ENCODE measurements at places on chromosomes 7 and 10.

DNA sequence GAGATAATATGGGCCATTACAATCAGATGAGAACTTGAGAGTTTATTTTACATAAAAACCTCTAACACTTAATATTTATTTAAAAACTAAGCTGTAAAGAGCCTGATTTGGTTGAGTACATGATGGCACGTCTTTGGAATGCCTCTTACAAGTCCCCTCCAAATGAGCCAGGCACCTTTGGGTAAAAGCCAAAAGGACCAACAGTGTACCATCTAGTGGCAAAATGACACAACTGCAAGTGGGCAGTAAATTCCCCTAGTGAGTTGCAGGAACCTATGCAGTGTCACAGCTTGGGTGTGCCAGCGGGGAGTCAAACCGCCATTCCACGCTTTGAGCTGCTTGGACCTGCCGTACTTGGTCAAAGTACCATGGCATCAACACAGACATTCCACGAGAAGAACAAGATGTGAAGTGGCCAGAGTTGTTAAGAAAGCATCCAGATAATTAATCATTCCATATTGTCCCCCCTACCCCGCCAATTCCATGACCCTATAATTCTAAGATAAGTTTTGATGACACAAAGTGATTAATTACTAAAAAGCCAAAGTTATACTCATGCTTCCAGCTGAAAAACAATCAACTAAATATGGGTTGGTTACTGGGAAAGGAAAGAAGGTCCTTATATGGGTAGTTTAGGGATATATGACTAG is 115.2 kb downstream of the SORBS1 start:
- DNase-seq = peak; percentile 76

DNA sequence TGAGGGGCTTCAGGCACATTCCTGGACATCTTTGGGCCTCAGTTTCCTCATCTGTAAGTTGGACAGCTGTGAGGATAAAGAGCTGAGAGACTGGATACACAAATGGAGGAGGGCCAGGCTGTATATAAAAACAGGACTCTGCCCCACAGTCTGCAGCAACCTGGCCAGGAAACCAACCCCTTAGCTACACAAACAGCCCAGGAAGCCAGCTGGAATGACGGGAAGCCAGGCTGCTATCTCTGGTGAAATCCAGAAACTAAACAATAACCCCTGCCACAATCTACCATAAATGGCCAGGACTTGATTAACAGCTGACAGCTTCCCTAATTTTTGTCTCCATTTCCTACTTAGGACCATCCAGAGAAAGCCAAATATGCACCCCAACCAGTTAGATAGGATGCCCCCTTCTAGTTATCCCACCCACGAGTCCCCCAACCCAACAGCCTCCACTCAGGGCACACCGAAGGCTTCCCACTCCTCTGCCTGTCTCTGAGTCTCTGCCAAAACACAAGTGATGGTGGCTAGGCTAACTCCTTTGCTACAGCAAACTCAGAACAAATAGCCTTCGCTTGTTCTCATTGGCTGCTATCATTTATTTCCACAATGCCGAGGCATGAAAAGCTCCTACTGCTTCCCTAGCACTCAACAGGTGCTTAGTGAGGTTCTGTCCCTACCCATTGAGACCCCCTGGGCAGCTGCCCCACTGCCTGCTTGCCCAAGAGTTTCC is 110.0 kb upstream of the TCF7L2 start:
- DNase-seq = no peak

DNA sequence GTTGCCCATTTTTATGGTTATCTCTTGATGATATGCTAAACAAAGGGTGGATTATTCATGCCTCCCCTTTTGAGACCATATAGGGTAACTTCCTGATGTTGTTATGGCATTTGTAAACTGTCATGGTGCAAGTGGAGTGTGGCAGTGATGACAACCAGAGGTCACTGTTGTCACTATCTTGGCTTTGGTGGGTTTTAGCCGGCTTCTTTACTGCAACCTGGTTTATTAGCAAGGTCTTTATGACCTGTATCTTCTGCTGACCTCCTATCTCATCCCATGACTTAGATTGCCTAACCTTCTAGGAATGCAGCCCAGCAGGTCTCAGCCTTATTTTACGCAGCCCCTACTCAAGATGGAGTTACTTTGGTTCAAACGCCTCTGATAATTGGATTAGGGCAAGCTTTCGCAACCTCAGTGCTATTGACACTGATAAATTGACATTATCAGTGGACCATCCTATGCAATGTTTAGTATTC is 36.9 kb downstream of the BAG3 start:
- DNase-seq = no peak

- peak; percentile 22 for DNase-seq
Observed at GRCh38 chr10:34305189-34305588, 509.9 kb downstream of the PARD3 start.

GRCh38 chr7:36379831-36380504 is 9.7 kb upstream of the ANLN start:
- DNase-seq = no peak

DNA sequence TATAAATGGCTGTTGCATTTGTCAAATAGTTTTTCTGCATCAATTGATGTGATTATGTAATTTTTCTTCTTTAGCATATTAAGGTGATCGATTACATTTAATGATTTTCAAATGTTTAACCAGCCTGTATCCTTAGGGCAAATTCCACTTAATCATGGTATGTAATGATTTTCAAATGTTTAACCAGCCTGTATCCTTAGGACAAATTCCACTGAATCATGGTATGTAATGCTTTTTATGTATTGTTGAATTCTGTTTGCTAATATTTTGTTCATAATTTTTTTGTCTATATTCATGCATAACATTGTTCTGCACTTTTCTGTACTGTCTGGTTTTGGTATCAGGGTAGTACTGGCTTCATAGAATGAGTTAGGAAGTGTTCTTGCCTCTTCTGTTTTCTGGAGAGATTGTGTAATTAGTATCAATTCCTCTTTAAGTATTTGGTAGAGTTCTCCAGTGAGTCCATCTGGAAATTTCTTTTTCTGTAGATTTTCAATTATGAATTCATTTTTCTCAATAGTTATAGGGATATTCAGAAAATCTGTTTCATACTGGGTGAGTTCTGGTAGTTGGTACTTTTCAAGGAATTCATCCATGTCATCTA is 393.2 kb upstream of the FOXK1 start:
- no peak for DNase-seq

DNA sequence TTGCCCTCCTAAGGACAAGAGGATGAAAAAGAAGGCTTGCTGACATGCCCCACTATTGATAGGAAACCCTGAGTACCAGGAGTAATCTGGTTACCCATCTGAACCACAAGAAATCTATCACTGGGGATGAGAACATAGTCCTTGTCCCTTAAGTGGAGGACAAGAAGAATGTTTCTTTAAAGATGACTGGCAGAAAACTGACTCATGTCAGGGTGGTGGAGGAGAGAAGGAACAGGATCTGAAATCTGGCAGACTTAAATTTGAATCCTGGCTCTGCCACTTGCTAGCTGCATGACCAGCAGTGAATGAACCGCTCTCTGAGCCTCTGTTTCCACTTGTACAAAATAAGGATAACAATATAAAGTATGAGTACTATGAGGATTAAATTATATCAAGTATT is 38.9 kb upstream of the XPNPEP1 start:
- DNase-seq = no peak
